ENCODE measurements at places on chromosomes 1 and 21.

DNA sequence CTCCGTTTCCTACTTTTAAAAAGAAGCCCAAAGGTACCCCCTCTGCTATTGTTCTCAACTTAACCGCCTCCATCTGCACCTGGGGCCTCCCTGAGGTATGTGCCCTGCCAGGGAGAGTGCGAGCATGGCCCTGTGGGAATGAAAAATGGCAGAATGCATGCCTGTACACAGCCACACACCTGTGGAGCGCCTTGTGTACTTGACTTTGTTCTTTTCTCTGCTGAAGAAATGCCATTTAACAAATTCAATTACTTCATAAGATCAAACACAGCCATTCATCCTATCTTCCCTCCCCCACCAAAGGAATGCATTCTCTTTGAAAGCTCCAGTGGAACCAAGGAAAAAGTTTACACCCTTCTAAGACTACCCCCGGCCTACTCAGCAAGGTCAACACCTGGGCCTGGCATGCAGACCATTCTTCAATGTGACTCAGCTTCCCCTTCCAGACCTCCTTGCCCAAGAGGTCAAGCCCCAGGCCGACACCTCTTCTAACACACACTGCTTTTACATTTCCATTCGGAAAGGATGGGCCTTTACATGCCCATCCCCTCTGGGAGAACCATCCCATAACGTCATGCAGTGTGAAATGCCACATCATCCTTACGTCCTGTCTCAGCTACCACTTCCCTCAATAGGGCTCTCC is 123.7 kb downstream of the SMYD2 start:
- no peak for DNase-seq

GRCh38 chr1:59701376-59701775 is 113.4 kb upstream of the HOOK1 start:
- DNase-seq = no peak

DNA sequence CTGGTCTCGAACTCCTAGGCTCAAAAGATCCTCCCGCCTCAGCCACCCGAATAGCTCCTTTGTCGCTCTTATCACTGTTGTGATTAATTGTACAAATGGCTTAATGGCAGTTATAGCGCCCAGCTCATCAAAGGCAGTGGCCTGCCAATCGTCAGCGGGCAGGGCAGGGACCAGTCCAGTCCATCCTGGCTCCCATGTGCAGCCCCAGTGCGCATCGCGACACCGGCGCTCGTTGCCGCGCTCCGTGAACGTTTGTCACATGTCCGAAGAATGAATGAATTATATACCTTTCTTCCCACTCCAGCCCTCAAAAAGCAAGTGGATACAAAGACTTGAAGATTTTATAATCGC is 18.4 kb downstream of the MTX1 start:
- DNase-seq = peak; percentile 87

DNA sequence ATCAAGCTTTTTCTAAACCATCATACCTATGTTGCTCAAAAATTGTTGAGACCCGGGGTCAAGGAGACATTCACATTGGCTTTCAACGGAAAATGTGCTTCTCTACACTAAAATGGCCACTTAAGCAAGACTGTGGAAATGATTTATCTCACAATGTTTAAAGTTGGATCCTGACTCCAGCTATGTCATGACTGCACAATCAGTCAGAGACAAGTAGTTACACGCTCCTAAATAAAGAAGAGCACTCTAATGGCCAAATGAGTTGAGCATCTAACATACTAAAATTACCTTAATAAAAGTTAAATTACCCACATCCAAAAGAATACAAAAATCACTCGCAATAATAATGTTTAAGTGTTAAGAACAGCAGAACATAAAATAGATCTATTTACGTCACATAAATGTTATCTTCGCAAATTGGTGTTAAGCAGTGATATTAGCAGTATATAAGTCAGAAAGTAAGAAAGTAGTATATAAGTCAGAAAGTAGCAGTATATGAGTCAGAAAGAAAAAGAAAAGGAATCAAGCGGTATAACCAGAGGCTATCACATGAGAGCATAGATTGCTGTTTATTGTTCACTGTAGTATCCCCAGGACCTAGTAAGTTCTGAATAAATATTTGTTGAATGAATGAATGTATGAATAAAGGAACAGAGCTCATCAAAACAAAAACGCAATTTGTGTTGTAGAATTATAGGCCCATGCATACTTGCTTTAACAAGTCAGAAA is 28.4 kb downstream of the ZNF281 start:
- DNase-seq = no peak

DNA sequence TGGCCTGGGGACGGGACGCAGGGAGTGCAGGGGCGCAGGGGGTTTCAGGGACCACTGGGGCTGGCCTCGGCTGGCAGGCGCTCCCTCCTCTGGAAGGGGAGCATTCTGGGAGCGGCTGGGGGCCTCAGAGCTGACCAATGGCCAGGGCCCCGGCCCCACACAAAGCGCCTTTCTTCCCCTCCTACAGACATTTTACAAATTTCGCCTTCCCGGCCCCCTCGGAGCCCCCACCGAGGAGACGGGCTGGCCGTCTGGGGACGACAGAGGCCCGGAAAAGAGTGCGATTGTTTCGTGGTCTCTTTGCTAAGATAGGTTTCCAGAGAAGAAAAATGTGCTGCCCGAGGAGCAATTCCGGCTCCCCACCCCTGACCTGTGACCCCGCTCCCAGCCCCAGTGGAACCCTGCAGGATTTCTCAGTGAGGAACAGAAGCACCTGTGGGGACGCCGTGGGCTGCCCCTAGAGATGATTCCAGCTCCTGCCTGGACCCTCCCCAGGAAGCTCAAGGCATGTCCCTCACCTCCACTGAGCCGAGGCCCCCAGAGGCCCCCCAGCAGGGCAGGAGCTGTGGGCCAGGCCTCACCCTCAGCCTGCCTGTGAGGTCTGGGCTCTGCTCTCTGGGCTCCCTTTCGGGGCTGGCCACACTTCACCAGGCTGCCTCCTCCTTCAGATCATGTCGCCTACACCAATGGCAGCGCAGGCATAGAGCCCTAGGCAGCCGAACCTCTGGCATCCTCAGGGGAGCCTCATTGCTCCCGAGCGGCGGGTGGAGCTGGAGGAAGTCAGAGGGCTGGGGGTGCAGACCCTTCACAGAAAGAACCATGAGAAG is 15.0 kb upstream of the PLEKHG5 start:
- no peak for DNase-seq

GRCh38 chr1:17250601-17251000 is 1.7 kb downstream of the PADI3 start:
- no peak for DNase-seq

- DNase-seq = no peak
Observed at GRCh38 chr1:183144752-183145151, 41.3 kb upstream of the LAMC2 start.

DNA sequence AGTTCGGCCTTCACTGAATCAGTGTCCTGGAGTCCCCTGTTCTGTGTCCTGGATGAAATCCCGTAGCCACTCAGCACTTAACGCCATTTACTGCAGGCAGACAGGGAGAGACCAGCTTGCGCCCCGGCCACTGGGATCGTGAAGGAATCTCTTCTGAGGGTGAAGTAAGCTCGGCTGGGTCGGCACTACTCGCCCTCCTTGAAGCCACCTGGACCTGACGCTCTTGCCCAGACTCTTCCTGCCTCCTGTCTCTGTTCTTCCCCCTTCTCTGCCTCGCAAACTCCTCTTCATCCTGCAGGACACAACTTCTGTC is 99.9 kb upstream of the ZBTB40 start:
- DNase-seq = no peak

- no peak for DNase-seq
Observed at GRCh38 chr1:71046891-71047634, 553 bp downstream of the PTGER3 start.

- DNase-seq = peak; percentile 68
Observed at GRCh38 chr1:53949023-53949990, 3.2 kb downstream of the LRRC42 start.

- no peak for DNase-seq
Observed at GRCh38 chr1:153942766-153943549, 3.6 kb downstream of the DENND4B start.

DNA sequence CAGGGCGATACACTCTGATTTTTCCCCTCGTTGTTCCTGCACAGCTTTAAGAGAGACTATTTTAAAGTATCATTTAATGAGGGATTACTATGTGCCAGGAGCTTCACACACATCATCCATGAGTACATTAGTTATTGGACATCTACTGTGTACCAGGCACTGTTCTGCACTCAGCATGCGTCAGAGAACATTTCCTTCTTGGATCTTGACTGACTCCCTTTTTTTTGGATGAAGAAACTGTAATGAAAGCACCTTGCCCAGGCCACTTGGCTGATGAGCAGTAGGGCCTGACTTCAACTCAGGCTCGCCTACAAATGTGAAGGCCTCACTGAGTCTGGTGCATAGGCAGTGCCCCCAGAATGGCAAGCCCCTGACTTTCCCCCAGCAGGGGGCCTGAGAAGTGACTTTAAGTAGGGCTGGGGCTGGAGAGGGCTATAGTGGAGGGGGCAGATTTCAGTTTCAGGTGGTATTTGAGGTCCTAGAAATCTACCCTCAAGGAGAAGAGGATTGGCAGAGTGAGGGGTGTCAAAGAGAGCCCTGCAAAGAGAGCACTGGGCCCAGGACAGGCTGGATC is 50.0 kb downstream of the PTPRU start:
- DNase-seq = no peak

GRCh38 chr1:68173936-68174737 is 58.2 kb downstream of the WLS start:
- DNase-seq = peak; percentile 5

GRCh38 chr1:203151362-203152157 is 24.0 kb downstream of the ADORA1 start:
- no peak for DNase-seq

DNA sequence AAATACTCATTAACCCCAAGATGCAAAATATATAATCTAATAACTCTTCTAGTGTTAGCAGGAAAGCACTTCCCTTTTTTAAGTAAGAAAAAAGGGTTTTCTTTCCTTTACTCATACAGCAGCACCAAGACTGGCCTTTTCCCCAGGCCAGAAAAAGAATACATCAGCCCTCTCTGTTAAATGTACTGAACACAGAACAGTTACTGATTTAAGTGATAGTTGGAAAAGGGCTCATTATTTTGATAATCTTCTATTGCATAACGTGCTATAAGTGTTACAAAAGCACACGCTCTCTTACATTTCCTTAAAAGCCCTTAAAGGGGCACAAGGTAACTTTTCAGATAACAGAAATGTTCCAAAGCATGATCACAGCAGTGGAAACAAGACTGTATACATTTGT is 142.9 kb downstream of the TIAM1 start:
- no peak for DNase-seq

- no peak for DNase-seq
Observed at GRCh38 chr1:203359010-203359571, 8.2 kb upstream of the FMOD start.

GRCh38 chr1:199832451-199832850 is 195.1 kb upstream of the NR5A2 start:
- no peak for DNase-seq

GRCh38 chr1:212247179-212247721 is 38.0 kb upstream of the PPP2R5A start:
- DNase-seq = no peak

DNA sequence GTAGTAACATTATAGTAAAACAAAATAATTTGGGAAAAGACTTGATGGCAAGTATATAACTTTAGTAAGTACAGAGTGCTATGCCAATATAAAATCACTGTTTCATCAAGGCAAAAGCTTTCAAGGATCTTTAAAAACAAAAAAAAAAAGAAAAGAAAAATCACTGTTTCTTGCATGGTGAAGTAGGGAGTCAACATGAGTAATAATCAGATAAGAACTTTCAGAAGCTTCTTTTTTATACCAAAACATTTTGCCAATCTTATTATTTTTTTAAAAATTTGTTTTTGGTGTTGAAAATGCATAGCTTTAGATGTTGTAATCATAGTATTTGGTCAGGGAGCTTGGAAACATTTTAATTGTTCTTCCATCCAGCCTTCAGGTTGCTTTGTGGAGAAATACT is 37.2 kb downstream of the CAMSAP2 start:
- DNase-seq = no peak

DNA sequence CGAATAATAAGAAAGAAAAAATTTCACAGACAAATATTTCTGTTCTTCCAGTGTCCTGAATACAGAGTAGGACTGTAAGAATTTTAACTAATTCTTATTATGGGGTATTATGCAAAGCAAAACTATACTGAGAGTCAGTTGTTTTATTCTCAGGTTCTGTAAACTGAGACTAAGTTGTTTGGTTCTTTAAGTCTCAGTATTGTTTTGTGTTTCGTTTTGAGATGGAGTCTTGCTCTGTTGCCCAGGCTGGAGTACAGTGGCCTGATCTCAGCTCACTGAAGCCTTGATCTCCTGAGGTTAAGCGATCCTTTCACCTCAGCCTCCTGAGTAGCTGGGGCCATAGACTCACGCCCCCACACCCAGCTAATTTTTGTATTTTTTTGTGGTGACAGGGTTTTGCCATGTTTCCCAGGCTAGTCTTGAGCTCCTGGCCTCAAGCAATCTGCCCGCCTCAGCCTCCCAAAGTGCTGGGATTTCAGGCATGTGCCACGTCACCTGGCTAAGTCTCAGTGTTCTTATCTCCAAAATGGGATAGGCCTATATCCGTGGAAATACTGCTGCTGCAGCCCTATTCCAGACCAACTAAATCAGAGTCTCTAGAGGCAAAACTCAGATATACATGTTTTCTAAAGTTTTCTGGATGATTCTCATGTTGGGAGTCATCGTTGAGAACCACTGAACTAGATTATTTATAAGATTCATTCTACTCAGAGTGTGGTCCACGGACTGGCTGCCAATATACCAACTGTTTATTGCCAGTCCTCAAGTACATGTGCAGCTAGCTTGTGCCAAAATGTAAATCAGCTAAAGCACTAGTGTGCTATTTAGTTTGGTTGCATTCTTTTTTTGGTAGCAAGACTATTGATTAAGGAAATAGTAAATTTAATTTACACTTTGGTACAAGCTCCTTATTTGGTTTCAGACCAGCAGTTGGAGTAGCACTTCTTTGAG is 116.6 kb downstream of the HS2ST1 start:
- DNase-seq = no peak

- no peak for DNase-seq
Observed at GRCh38 chr1:193042766-193043691, 16.1 kb downstream of the UCHL5 start.

DNA sequence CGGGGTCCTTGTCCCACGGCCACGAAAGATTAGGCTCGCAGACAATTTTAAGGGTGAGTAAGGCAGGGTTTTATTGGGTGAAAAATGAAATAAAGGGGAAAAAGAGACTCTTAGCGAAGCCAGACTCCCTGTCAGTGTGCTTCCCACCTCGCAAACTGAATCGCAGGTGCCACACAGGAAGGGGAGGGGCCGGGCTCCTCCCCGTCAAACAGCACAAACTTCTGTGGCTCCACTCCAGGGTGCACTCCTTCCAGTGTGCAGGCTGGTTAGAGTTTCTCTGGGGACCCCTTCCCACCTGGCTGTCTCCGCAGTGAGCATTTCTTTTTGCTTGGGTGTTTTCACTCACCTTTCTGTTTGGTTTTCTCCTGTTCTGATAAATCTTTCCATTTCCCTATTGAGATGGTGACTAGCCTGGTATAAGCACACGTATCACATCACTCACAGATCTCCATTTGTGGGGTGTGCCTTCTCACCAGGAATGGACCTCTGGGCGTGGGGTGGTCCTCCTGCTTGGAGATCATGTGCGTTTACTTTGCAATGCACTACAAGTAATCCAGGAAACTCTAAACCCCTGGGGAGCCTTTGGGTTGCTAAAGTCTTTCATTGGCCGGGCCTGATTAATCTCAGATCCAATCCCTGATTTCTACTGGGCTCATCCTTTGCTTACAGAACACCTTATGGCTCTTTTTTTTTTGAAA is 37.6 kb upstream of the GALNT2 start:
- DNase-seq = no peak
